Brain pericyte (primary cell): ENCODE measurements at places on chromosomes 13 and 19.

GRCh38 chr13:53206455-53206854 is 177.8 kb downstream of the OLFM4 start:
- no peak for DNase-seq

GRCh38 chr13:20174656-20175405 is 14.0 kb upstream of the GJA3 start:
- DNase-seq, result peak; percentile 26

DNA sequence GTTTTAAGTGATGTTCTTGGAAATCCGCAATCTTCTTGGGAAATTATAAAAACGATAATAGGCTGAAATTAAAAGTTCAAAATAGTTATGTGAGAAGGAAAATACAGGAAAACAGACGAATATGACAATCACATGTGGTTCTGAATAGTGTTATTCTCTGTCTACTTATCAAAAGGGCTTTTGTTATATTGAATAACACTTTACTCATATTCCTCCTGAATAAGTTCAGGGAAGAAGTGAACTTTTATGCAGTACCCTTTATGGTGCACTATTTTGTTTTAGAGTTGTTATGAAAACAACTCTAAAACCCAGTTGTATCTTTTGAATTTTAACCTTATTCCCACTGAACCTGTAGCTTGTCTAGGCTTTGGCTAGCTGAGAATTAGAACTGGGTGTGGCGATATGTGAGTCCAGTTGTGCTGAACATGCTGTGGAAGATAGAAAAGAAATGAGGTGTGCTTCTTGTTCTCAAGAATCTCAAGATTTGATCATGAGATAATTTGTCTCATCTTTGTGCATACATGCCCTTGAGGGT is 384.4 kb downstream of the LMO7 start:
- no peak for DNase-seq

DNA sequence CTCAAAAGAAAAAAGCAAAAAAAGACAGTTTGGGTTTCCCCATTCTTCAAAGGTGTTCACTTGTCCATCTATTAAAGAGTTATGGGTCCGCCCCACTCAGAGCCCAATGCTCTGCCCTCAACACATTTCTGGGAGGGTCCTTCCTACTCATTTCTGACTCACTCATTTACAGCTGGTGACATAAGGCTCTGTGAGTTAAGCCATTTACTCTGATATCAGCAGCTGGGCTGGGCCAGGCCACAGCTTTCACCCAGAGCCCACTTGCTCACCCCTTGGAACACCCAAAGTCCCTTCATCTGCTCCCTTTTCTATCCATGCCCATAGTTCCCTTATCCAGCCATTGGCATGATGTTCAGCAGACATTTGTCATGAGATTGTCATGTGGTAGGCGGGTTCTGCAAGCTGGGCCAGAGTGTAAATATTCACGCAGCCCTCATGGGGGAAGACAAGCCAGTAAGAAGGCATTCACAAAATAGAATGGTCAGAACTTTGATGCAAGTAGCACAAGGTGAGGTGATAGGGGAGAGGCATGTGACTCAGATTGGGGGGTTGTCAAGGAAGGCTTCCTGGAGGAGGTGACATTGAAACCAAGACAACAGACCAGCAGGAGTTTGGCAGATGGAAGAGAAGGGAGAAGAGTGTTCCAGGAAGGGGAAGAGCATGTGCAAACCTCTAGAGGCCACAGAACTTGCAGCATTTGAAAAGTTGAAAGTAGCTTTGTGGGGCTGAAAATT is 5.9 kb downstream of the MAST1 start:
- no peak for DNase-seq

DNA sequence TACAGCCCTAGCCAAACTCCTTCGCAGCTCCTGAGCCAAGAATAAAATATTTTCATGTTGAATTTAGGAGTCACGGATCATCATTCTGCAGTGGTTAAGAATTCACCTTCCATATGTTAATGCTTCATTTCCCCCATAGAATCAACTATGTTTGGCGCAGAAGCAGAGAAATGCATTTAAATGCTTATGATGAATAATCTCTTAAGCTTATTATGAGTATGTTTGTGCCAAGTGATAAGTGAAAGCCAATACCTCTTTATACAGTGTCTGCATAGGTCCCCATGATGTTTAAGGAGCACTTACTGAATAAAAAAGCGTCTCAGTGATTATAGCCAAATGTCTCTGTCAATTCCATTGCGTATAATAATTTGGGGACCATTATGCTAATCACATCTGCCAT is 32.7 kb upstream of the POMP start:
- DNase-seq, result no peak

DNA sequence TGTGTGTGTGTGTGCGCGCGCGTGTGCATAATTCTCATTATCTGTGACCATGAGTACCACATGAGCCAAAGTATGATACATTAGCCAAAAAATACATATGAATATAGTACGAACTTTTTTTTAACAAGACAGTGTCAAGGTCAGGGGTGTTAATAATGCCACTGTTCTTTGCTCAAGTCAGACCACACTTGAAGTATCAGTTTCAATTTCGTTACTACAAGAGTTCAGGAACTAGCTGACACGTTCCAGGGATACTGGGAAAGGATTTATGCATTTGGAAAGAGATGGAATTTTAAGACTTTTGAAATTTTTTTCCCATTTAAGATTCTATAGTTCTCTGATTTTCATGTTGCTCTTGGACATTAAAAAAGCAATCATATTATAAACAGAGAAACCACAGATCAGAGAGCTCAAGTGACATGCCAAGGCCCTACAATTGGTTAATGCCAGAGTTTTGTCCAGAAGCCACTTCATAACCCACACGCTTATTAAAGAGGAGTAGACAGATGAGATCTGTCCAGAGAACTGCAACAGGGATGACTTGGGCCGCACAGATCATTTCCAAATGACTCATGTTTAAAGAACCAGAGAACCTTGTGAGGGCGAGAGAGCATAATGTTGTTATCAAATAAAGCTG is 718.8 kb upstream of the SGCG start:
- DNase-seq, result no peak

- DNase-seq, result no peak
These were observed 501.8 kb upstream of the SLITRK5 start for GRCh38 chr13:87169337-87169736.

DNA sequence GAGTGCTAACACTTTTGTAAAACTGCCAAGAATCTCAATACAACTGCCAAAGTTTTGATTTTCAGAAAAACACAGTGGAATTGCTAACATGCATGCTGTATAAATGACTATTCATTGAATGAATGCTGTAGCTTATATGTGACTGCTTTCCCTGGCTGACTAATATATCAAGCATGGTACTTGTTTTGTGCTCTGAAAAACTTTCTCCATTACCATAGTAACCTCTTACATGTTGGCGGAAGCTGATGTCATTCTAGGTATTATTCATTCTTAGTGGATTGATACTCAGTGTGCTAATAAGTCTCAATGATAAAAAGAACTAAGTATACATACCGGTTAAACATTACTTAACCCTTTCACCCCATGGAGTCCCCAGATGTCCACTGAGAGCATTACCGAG is 166.1 kb upstream of the MYO16 start:
- peak; percentile 31 for DNase-seq

GRCh38 chr19:48511800-48512503 is at the start of gene LMTK3:
Gene LMTK3 (minus strand): TSS chr19:48511835. CDS start chr19:48511576, 259 bp downstream.
- DNase-seq, result no peak

DNA sequence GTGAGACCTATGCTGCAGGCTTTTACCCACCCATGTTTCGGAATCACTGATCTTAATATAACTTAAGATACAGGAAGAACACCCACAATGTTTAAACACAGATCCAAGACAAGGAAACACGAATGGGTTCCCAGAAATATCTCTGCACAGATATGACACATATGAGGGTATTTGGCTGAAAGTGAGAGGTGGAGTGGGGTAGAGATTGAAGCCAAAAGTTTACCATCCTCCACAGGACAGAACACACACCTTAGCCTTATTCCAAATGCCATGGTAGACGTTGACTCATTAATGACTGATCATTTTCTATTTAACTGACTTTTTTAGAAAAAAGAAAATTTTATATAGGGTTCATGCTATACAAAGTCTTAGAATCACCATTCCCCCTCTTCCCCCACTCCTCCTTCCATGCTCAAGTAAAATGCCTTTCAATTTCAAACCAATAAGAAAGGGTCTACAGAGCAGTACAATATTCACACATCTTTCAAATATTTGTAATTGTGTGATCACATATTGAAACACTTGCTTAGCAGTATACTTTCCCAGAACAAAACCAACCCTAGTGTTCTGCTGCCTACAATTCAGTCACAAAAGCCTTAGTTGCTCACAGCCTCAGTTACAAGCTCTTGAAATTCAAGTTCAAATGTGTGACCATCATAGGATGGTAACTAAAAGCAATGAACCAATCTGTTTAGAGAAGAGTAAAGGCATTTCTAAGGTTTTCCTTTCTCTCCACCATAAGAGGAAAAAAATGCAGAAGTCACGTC is 11.8 kb upstream of the DOCK9 start:
- no peak for DNase-seq

- DNase-seq, result no peak
These were observed 5.3 kb upstream of the DOCK9 start for GRCh38 chr13:98983182-98983581.

GRCh38 chr13:68293631-68294030 is 1063.5 kb upstream of the PCDH9 start:
- no peak for DNase-seq

DNA sequence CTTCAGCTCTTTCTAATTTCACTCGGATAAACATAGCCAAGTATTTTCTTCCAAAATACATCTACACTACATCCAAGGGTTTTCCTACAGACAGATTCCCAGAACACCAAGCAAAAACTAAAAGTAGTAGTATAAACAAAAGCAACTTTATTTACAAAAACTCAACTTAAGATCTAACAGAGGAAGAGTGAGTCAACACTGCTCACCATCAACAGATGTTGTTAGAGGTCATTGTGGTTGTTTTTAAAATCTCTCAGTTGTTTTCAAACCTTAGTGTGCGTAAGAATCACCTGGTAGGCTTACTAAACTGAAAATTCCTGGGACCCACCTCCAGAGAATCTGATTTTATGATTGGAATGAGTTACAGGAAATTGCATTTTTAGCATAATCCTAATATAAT is 631.7 kb upstream of the SGCG start:
- no peak for DNase-seq

GRCh38 chr19:58538257-58539168 is 5.4 kb upstream of the TRIM28 start:
- DNase-seq, result no peak

- no peak for DNase-seq
These were observed 165.8 kb downstream of the DCLK1 start for GRCh38 chr13:35965226-35965927.
